ENCODE measurements at places on chromosomes 1 and 21.

GRCh38 chr1:240309769-240310168 lies 218.1 kb downstream of the FMN2 start:
- no peak for DNase-seq

GRCh38 chr1:2190491-2190976 lies 4.0 kb downstream of the FAAP20 start:
- no peak for DNase-seq

DNA sequence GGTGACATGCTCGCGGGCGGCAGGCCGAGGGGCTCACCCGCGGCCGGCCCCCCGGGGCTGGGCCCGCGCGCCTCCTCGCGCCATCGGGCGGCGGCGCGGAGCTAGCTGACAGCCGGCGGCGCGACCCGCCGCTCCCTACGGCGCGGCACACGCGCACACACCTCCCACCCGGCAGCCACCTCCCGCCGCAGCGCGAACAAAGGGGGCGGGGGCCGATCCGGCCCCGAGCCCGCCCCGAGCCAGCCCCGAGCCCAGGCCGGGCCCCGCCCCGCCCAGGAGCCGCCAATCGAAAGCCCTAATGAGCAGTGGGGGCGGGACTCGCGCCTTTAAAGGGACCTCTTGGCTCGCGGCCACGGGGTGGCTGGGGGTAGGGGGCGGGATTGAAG lies at the start of gene KIF21B:
Gene KIF21B, minus strand, starts transcription at position 198 of the 386 bp plus-strand sequence. CDS start 331 bp downstream, outside the sequence.
- peak; percentile 90 for DNase-seq

DNA sequence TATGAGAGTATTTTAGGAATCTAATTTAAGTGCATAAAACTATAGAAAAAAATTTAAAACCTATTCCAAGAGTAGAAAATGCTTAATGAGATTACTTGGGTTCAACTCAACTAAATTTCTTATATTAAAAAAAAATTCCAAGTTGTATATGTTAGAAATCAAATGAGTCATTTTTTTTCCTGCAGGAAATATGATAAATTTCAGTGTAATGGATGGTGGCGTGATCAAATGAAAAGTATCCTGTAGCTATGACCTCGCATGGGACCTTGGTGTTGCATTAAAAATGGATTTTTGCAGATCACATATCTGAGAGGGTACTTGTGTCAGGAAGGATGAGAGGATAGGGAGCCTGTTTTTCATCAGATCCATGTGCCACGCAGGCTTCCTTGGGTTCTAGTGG lies 17.9 kb downstream of the ATP5PO start:
- no peak for DNase-seq

- no peak for DNase-seq
Observed at GRCh38 chr1:76876655-76877395, 9.5 kb downstream of the ST6GALNAC5 start.

- DNase-seq: no peak
Observed at GRCh38 chr1:221839782-221840395, 98.0 kb upstream of the DUSP10 start.

DNA sequence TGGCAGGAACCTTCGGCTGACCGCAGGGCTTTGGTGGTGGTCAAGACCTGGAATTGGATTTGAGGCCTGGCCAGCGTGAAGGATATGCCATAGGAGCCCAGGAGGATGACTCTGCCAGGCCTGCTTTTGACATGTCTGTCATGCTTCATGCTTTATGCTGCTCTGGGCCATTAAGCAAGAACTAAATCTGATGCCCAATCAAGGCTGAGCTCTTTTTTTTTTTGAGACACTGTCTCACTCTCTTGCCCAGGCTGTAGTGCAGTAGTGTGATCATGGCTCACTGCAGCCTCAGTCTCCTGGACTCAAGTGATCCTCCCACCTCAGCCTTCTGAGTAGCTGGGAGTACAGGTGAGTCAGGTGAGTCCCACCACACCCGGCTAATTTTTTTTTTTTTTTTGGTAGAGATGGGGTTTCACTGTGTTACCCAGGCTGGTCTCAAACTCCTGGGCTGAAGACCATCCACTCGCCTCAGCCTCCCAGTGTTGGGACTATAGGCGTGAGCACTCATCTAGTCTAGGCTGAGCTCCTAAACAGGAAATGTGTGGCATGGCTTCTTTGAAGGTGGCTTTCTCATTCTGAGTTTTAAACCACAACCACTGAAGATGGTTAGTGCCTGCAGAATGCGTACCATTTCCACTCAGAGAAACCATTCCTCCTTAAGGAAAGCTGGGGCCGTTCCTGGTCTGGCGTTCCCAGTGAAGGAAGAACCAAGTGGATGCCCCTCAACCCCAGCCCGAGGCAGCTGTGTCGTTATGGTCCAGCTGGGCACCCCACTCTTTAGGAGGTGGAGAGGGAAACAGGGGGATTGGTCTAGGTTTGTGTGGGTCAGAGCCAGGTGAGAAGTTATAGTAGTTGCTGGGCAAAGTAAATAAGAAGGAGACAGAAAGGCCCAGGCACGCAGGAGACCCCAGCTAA lies 34.2 kb upstream of the ATP5PO start:
- DNase-seq: no peak

- no peak for DNase-seq
Observed at GRCh38 chr21:45019887-45020537, 54.4 kb upstream of the ADARB1 start.

DNA sequence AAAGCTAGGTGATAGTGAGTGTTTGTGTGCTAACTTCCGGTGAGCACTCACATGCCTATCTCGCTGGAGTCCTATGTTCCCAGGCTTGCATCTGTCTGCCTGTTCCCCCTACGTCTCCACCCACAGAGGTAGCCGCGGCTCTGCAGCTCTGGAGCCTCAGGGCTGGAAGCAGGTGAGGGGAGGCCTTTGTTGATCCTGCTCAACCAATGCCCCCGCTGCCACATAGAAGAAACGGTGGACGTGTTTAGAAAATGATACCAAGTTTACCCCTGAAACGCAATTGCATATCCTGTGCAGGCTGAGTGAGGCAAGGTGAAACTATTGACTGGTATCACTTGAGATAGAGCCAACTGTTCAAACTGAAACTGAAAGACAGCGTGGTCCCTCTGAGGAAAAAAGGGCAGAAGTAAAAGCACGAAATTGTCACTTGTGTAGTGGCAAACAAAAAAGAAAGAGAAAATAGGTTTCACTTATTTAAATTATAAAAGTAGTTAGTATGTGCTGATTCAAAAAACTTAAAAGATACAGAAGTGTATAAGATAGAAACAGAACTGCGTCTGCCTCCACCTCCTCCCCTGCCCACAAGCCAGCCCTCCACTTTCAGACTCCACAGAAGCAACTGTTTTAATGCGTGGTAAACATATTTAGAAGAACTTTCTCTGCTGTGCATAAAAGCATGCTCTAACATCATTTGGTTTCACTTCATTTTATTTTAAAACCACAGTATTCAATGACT lies 38.6 kb upstream of the ETS2 start:
- DNase-seq: peak; percentile 45

DNA sequence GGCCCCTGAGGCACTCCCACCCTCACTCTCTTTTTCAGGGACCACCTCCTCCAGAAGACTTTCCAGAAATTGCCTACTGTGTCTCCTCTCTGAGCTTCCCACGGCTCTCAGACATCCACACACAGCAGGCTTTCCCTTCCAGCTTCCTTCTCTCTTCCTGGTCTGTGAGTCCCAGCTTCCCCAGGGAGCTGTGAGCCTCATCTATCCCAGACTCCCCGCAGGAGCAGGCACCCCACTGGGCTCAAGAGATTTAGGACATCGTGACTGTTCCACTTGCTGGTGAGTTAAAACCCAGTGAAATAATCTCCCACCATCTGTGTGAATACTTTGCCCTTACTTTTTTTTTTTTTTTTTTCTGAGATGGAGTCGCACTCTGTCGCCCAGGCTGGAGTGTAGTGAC lies 22.0 kb upstream of the PRELP start:
- DNase-seq: no peak

GRCh38 chr1:180178511-180179161 lies 24.0 kb downstream of the QSOX1 start:
- peak; percentile 52 for DNase-seq

- DNase-seq: no peak
Observed at GRCh38 chr1:164671323-164671965, 112.5 kb downstream of the PBX1 start.

GRCh38 chr1:167924102-167924501 lies 10.2 kb upstream of the ADCY10 start:
- DNase-seq: no peak

DNA sequence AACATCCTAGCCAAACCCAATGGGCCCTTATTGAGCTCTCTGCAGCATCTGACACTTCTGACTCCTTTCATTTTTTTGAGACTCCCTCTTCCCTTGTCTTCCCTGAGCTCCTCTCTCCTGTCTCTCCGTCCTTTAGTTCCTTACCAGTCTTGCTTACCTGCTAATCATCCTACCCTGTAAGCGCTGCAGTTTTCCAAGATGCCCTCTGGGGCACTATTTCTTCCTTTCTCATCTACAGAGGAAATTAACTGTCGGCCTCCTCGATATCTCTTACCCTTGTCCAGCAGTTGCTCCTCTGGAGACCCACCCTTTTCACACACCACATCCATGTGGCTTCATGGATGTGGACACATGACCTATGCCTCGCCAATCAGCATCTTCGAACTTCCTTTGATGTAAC lies 6.8 kb downstream of the GPR161 start:
- no peak for DNase-seq

DNA sequence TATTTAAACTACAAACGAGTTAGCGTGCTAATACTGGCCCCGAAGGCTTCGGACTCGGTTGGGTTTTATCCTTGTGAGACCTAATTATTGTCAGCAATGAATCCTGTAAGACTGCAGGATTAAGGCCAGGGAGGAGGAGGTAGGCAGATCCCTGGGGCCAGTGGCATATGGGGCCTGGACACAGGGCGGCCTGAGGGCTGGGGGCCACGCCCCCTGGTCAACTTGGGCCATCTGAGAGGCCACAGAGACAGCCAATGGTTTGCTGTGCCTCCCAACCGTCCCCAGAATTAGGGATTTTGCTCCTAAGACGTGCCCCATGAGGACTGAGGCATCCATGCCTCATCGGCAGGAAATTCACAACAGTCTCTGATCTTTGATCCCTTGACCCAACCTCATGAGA lies 31.1 kb upstream of the DISP3 start:
- no peak for DNase-seq

GRCh38 chr1:1025730-1026129 lies 5.8 kb downstream of the AGRN start:
- no peak for DNase-seq

DNA sequence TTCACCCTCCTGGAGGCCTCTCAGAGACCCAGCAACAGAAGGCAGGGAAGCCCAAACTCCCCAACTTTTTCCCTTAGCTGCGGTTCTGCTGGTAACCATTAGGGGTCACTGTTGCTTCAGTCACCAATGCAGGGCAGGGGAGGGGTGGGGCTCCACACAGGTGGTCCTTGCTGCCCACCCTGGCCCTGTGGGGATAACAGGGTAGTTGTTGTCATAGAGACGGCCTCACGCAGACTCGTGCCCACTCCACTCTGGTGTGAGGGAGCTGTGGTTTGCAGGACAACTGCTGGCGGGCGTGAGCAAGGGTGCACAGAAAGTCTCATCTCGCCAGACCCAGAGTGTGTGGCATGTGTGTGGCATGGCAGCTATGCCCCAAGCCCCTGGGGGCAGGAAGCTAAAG lies 19.9 kb downstream of the INSRR start:
- DNase-seq: peak; percentile 34

DNA sequence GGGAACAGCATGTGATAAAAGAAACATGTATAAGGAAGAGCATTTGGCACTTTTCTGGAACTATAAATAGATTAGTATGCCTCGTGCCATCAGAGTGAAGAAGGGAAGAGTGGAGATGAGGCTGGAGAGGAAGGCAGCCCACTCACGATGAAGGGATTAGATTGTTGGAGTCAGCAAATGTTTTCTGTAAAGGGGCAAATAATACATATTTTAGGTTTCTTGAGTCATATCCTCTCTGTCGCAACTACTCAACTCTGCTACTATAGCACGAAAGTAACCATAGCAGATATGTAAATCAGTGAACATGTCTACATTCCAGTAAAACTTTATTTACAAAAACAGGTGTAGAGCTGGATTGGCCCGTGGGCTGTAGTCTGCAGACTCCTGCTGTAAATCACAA lies 147.8 kb downstream of the TENT5C start:
- no peak for DNase-seq

- DNase-seq: no peak
Observed at GRCh38 chr21:35316933-35317332, 267.8 kb upstream of the RUNX1 start.

DNA sequence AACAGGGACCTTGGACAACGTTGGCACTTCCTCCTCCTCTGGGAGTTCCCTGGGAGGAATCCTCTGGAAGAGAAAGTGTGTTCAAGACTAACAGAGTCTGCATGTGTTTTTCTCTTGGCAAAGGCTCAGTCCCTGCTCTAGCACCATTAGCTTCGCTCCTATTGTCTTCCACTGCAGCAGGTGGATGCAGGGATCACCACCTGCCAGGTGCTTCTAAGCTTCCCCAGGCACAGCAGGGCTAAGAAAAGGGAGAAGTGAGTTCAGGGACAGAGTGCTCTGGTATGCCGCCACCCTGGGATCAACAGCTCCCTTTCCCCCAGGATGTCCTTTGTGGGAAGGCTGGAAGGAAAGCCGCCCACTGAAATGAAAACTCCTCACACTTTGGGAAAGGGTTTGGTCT lies 43.9 kb upstream of the IL20 start:
- DNase-seq: no peak

DNA sequence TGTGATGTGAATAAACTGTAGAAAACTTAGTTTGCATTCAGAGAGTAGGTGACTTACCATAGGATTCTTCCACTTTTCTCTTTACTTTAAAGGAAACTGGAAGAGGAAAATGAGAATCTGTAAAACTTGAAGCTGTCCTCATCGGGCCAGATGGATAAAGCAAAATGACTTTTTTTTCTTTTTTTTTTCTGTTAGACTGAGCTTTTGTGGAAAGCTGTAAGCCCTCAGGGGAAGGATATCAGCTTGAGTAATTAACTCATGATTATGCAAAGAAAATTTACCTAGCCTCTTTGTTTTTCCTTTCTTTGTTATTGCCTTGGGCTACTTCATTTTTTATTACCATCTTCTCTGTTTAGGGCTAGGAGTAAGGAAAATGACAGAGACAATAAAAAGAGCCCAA lies 53.4 kb downstream of the DPH5 start:
- no peak for DNase-seq

GRCh38 chr1:147388969-147389368 lies 146.5 kb downstream of the CHD1L start:
- DNase-seq: no peak

DNA sequence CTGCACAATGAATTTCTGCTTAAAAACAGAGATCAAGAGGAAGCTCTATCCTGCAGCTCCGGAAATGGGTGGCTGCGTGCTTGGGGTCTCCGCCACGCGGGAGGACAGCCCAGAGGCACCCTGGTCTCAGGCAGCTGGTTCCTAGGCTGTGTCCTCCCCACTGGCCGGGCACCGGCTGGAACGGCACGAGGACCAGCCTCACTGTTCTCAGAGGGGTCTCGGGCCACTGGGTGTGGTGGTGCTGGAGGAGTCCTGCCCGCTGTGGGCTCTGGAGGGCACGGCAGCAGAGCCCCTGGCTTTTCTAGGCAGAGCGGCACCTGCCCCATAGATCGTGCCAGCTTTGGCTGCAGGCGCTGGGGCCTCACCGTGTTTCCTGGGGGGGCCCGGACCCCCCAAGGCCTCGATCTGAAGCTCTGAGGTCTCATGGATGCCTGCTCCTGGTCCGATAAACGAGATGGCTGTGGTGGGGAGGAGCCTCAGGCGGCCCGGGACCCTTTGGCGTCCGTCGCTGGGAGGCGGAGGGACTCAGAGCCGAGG lies 8.2 kb upstream of the RNF223 start:
- DNase-seq: no peak

- DNase-seq: no peak
Observed at GRCh38 chr1:14426854-14427253, 171.6 kb upstream of the KAZN start.

- no peak for DNase-seq
Observed at GRCh38 chr1:208069908-208070307, 159.0 kb upstream of the CD34 start.

Measured in memory B cell (primary cell).